ENCODE measurements at places on chromosomes 12 and 14. TPM values are rescaled to one million over a fixed set of nuclear protein-coding genes. Genes with fewer than 3 reads are reported as not detected.

GRCh38 chr12:99978152-99978551, 6.6 kb downstream of the ANKS1B start:
- no peaks in the 10 kb centered on the region for H3K36me3 ChIP-seq
- no peak overlapping the region for H3K27ac ChIP-seq
- H3K27me3 ChIP-seq, result no peaks in the 10 kb centered on the region
- no peak overlapping the region for H3K4me3 ChIP-seq
- H3K4me1 ChIP-seq, result no peaks in the 10 kb centered on the region

DNA sequence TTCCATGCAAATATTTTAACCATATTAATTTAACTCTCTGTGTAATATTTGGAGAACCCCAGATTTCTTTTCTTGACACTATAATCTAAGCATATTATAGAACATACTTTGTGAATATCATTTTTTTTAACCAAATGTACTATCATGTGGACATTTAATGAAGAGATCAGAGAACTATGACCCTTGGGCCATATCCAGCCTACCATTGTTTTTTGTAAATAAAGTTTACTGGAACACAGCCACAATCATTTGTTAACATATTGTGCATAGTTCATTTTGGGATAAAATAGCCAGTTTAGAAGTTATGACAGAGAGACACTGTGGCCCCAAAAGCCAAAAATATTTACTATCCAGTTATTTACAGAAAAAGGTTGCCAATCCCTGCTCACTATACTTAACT, 338.2 kb downstream of the TMEM117 start:
- no peak for DNase-seq
- no peaks in the 10 kb centered on the region for H3K36me3 ChIP-seq
- H3K27me3 ChIP-seq, result no peaks in the 10 kb centered on the region

DNA sequence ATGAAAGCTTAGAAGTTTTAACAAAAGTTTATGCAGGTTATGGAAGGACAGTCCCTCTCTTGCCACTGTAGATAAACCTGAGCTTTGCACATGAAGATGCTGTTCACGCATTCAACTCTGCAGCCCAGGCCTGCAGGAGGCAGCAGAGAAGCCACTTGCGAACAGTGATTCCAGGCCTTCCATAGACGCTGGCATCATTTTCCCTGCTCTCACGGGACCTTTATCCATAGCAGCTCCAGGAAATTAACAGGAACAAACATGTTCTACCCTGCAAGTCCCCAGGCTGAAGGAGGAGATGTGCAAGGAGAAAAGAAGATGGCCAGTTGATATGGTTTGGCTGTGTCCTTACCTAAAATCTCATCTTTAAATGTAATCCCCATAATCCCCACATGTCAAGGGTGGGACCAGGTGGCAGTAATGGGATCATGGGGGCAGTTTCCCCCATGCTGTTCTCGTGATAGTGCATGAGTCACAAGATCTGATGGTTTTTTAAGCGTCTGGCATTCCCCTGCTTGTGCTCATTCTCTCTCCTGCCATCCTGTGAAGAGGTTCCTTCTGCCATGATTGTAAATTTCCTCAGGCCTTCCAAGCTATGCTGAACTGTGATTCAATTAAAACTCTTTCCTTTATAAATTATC, 2.0 kb downstream of the ERP27 start:
- peaks cover 21% of the 10 kb centered on the region for H3K36me3 ChIP-seq
- H3K4me3 ChIP-seq, result no peak overlapping the region
- H3K4me1 ChIP-seq, result peaks cover 22% of the 10 kb centered on the region
- no peak overlapping the region for H3K27ac ChIP-seq

DNA sequence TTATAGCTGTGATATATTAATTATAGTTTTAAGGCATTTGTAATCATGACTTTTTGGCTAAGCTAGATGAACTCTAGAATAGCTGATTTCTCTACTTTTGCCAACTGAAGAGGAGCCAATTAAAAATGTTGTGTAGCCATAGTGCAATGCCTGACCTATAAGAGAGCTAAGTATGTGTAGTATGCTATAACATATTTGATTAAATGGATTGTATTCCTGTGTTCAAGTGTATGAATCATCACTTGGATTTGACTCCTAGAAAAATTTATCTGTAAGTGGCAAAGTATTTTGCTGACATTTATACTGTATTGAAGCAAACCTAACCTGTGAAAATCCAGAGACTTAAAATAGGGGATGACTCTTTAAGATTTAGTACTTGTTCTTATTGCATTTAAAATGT, 34.2 kb downstream of the PCNX4 start:
- no peaks in the 10 kb centered on the region for H3K4me1 ChIP-seq
- no peak overlapping the region for H3K27ac ChIP-seq

The FOXG1 gene
- polyA plus RNA-seq, result not detected

GRCh38 chr12:7144414-7145120, 14.4 kb downstream of the CLSTN3 start:
- no peak for DNase-seq

- no peak overlapping the region for H3K27ac ChIP-seq
- no peak for DNase-seq
- H3K4me3 ChIP-seq, result no peak overlapping the region
- H3K36me3 ChIP-seq, result no peaks in the 10 kb centered on the region
Observed at GRCh38 chr12:119684711-119685369, 16.9 kb downstream of the PRKAB1 start.

GRCh38 chr12:24838531-24838950, 110.4 kb downstream of the BCAT1 start:
- no peaks in the 10 kb centered on the region for H3K36me3 ChIP-seq
- no peak overlapping the region for H3K4me3 ChIP-seq
- no peak for DNase-seq
- H3K27me3 ChIP-seq, result no peaks in the 10 kb centered on the region
- H3K27ac ChIP-seq, result no peak overlapping the region

The CELA1 gene
- 9.2 TPM for polyA plus RNA-seq
